ENCODE measurements at places on chromosomes 7 and 10.

GRCh38 chr10:53209944-53210611, 437.5 kb upstream of the MBL2 start:
- no peak for DNase-seq

DNA sequence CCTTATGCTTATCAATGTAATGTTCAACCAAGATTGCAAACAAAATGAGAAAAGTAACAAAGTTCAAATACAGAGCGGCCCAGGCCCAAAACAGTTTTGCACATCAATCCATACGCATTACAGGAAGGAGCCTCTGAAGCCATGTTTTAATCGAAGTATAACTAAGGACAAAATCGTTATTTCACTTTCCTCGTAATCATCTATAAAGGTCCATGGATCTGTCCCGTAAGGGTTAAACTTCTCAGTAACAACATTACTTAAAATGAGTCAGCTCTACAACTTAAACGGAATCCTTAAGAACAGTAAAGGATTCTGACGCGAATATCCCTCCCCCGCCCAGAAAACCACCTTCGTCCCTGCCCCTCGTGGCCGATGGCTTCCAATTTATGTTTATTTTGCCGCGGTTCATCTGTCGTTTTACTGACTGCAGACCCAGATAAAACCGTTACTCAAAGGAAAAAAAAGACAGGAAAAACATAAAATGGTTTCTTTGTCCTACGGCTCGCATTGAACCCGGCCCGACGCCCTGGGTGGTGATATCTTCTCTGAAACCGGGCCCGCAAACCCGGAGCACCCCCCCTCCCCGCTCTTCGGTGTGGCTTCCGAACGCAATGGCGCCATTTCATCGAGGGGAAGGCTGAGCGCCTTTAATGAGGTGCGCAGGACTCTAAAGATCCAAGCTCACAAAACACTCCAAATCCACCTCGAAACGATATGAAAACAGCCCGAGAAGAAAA, 1.1 kb downstream of the HNRNPA2B1 start:
- peak; percentile 56 for DNase-seq

DNA sequence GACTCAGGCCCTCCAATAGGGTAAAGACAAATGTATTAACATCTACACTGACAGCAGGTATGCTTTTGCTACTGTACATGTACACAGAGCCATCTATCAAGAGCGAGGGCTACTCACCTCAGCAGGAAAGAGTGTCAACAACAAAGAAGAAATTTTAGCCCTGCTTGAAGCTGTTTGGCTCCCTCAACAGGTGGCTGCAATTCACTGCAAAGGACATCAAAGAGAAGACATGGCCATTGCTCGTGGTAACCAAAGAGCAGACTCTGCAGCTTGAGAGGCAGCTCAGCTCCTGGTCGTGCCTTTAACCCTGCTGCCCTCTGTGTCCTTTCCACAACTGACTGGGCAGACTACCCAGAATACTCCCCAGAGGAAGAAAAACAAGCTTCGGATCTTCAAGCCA, 5.1 kb downstream of the AKR1B15 start:
- no peak for DNase-seq

DNA sequence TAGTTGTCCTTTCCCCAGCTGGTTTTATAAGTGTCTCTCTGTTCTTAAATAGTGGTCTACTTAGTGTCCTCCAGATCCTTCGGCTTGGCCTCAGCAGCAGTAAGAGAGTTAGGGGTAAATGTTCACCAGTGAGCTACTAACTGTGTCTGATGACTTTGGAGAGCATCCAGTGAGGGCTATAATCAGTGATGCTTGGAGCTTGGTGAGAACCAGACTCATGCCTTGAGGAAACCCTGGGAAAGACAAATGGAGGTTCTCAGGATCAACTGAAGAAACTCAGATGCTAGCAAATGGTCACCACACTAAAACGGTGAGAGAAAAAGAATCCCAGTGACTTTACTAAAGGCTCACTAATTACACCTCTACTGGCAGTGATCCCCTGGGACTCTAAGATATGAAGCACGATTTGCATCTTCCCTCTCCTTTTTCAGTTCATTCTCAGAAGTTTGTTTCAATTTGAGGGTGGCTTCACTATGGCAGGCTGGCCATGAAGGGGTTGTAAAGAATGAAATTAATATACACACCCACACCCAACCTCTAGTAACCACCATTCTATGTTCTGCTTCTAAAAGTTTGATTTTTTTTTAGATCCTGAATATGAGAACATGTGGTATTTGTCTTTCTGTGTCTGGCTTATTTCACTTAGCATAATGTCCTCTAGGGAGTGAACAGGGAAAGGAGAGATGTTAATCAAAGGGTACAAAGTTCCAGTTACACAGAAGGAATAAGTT, 177.9 kb downstream of the PDE1C start:
- DNase-seq, result no peak

GRCh38 chr10:62769574-62770242, 34.8 kb upstream of the ADO start:
- peak; percentile 36 for DNase-seq

DNA sequence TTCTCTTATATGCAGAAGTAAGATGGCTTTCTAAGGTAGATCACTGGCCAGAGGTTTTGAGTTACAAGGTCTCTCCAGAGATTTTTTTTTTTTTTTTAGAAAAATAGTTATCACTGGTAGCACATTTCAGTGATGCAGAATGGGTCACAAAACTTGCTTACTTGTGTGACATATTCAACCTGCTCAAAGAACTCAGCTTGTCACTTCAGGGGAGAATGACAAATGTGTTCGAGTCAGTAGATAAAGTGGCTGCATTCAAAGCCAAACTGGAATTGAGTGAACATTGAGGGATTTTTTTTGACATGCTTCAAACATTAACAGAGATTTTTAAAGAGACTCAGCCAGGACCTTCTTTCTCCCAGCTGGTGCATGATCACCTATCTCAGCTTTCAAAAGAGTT, 33.4 kb downstream of the PHTF2 start:
- no peak for DNase-seq

GRCh38 chr10:28505359-28505959, 27.5 kb upstream of the WAC start:
- no peak for DNase-seq

GRCh38 chr10:86964061-86964846, 4.0 kb upstream of the ADIRF start:
- DNase-seq, result no peak

DNA sequence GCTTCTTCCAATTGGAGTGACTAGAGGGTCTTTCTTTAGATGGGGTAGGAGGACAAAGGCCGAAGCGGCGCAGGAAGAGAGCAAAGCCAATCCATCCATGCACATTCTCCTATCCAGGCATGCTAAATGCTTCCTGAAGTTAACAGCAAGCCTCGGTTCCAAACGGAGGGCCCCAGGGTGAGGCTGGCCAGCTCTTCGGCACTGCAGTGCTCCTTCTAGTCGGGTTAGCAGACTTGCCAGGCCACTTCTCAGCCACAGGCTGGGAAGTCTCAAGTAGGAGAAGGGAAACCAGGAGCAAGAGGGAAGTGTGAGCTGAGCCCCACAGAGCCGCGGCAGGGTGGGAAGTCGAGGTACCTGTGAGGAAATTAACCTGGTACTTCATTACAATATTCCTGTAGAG, 253.8 kb upstream of the INHBA start:
- DNase-seq, result no peak

DNA sequence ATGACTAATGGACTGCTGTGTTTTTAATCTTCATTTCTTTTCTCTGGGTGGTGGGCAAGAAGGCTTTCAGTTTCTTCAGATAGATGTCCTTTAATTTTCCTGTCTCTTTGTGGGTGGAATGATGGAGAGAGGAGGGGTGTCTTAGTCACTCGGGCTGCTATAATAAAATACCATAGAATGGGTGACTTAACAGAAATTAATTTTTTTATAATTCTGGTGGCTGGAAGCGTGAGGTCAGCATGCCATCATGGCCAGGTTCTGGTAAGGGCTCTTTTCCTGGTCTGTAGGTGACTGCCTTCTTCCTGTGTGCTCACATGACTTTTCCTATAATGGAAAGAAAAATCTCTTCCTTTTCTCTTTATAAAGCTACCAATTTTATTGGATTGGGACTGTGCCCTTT, 6.3 kb downstream of the RSBN1L start:
- no peak for DNase-seq

DNA sequence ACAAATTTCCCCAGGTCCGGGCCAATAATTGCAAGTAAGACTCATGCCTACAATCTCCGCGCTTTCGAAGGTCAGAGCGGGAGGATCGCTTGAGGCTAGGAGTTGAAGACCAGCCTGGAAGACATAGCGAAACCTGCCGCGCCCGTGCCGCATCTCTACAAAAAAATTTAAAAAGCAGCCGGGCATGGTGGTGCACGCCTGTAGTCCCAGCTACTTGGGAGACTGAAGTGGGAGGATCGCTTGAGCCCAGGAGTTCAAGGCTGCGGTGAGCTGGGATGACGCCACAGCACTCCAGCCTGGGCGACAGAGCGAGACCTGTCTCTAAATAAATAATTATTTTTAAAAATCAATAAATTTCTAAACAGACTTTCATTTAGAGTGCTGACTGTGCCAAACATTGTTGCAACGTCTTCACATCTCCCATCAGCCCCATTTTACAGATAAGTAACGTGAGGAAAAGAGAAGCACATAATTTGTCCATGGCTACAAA, 494 bp upstream of the CFAP43 start:
- no peak for DNase-seq

DNA sequence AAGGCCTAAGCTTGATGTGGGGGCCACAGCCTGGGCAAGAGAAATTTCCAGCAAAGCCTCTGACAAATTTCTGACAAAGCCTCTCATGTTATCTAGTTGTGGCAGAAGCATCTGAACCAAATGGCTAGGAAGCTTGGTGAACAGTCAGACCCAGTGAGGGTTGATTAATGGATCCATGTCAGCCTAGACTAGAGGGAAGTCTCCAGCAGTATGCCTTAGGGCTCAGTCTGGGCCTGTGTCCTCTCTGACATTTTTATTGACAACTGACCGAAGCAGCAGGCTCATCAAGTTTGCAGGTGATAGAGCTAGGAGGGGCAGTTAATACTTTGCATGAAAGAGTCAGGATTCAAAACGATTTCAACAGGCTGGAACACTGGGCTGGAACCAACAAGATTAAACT, 25.3 kb downstream of the HIF1AN start:
- no peak for DNase-seq

DNA sequence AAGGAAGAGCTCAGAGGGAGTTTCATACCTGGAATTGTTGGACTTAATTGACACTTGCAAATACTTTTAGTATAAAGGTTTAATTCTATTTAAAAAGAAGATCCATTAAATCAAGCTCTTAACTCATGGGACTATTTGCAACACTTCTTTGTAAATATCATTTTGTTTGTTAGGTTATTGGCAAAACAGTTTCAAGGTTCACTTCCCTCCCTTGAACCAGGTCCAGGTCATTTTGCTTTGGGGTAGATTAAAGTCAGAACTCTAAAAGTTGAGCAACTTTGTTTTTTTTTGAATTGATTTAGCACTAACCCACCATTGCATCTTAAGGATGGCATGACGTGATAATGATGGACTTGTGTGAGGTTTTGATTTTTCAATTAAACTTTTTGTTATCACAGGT, 45.9 kb downstream of the ZRANB1 start:
- DNase-seq, result no peak

DNA sequence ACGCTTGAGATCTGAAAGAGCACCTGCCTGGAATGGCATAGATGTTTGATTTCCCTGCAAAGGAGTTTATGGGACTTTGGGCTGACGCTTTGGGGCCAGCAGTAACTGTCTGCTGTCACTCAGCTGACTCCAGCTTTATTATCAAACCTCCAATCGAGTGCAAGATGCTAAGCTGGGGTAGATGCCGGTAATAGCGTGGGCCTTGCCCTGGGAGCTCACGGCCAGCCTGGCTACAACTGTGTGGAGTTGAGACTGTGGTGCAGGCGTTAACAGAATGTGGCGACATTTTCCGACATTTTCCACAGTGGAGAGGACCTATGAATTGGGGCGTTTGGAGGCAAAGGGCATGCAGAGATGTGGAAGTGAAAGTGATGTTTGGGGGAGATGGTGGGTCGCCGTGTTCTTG, 1.3 kb downstream of the CHST12 start:
- no peak for DNase-seq

- DNase-seq, result no peak
These were observed 26.3 kb downstream of the PAPSS2 start for GRCh38 chr10:87685832-87686574.

DNA sequence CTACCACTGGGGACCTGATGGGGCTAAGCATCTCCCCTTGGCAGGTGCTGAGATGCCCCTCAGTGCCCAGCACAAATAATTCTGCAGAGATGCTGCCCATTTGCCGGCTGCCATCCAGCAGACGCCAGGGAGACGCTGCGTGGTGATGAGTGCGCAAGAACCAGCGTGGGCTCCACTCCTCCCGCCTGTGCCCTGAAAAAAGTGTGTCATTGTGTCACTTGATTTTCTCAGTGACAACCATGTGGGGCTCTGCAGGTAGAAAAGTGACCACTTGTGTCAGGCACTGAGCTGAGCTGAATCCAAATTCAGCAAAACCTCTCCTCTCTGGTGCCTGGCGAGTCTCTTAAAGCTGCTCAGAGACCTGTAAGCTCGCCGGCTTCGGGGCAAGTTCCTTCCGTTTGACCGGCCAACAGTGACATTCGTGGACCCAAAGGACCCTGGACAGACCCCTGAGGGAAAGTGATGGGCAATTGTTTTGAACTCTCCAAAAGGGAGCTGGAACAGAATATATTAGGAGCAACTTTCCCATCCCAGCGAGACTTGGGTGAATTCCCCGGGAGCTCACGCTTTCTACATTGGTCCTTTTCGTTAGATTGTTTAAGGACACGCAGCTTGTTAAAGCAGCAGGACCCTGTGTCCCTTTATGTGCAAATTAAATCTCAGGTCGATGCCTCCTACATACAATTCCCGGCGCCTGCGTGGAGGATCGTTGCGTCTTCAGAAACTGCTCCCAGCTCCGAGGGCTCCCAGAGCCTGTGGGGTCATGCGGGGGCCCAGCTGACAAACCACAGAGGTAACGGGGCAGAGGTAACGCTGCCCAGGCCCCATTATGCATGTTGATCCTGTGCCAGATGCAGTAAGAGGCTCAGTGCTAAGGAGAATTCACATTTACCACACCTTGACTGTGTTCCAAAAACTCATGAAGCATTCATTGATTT, 332.7 kb downstream of the ADARB2 start:
- DNase-seq, result no peak

GRCh38 chr10:117736655-117737054, 194.1 kb downstream of the EMX2 start:
- no peak for DNase-seq

- DNase-seq, result peak; percentile 44
These were observed 178.2 kb upstream of the ITGB1 start for GRCh38 chr10:33136271-33136670.

Data from fibroblast of villous mesenchyme (primary cell).